Choroid plexus epithelial cell (primary cell): ENCODE measurements at places on chromosomes 4 and X.

DNA sequence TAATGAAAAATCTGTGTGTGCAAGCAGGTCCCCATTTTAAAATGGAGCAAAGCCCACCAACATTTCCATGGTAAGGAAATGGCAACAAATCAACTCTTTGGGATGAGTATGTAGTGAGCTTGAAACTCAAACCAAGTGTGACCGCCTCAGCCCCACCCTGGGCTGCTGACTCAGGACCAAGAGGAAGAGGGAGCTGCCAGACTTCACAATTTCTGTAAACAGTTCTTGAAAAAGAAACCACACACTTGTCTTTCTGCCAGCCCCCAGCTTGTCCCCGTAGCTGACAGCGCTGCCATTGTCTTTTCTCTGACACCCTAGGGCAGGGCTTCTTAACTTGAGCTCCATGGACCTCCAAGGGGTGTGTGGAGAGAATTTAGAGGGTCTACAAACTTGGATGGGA lies 10.3 kb downstream of the RTL5 start:
- DNase-seq, result peak; percentile 71

- DNase-seq, result peak; percentile 4
These were observed 495.2 kb downstream of the AFF2 start for GRCh38 chrX:148995661-148996060.

- DNase-seq, result no peak
These were observed 106.2 kb upstream of the PTCHD1 start for GRCh38 chrX:23228454-23228853.

DNA sequence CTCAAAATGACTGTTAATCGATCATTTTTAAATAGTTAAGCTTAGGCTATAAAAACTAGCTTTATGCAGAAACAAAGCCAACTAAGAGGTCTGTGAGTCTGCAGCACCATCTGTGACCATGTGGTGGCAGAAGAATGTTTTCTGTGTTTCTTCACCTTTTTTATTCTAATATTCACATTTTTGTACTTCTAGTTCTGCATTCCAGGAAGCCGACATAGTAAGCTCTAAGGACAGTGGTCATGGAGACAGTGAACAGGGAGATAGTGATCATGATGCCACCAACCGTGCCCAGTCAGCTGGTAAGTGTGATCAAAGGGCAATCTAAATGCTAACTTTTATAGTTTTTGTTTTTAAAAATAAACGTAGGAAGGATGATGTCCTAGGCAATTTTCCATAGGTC lies 5.6 kb downstream of the PCDH10 start:
- DNase-seq, result peak; percentile 79

DNA sequence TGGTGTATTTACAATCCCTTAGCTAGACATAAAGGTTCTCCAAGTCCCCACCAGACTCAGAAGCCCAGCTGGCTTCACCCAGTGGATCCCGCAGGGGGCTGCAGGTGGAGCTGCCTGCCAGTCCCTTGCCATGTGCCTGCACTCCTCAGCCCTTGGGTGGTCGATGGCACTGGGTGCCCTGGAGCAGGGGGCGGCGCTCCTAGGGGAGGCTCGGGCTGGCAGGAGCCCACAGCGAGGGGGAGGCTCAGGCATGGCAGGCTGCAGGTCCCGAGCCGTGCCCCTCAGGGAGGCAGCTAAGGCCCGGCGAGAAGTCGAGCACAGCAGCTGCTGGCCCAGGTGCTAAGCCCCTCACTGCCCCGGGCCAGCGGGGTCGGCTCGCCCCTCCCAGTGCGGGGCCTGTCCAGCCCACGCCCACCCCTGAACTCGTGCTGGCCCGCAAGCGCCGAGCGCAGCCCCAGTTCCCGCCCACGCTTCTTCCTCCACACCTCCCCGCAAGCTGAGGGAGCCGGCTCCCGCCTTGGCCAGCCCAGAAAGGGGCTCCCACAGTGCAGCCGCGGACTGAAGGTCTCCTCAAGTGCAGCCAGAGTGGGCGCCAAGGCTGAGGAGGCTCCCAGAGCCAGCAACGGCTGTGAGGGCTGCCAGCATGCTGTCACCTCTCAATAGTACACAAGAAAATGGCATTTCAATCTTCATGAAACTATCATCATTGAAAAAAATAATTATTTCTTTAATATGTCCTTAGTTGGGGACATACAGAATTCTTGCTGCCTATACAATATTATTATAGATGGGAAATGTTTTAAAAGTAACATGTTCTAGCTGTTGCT lies 189.1 kb downstream of the SLC7A11 start:
- no peak for DNase-seq

GRCh38 chr4:152949930-152950329 lies 13.8 kb downstream of the FHDC1 start:
- no peak for DNase-seq

DNA sequence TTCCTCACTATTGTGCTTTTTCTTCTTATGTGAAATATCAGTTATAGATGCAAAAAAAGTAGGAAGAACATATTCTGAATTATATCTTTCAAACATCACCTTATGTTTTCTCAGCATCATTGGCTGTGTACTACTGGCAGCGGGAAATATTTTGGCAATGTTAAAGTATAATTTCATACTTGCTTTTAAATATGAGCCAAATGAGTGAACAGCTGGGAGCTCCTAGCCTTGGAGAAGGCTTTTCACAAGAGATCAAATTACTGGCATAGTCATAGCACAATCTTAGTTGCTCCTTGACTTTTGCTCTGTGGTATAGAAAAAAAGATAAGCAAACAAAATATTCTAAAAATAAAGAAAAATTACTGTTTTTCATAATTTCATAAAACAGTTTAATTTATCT lies 1575.8 kb upstream of the PABPC4L start:
- peak; percentile 43 for DNase-seq

GRCh38 chr4:149751174-149751573 lies 64.5 kb downstream of the IQCM start:
- no peak for DNase-seq

GRCh38 chr4:166143227-166143626 lies 270.2 kb downstream of the TLL1 start:
- DNase-seq, result no peak

DNA sequence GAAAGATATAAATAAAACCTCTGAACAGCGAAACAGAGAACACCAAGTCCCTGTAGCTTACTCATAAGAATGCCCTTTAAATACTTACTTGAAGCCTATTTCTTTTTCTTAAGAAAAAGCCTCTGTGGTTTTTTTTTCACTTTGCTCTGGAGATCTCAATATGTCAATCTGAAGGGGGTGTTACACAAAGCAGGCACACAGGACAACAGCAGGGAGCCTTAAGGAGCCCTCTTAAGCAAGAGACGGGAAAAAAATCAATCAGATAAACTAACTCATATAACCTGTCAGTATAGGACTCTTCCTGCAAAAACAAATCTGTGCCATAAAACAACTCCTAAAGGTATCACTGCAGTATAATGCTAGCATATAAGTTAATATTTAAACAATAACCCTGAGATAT lies 611.1 kb upstream of the ATOH1 start:
- DNase-seq, result no peak

DNA sequence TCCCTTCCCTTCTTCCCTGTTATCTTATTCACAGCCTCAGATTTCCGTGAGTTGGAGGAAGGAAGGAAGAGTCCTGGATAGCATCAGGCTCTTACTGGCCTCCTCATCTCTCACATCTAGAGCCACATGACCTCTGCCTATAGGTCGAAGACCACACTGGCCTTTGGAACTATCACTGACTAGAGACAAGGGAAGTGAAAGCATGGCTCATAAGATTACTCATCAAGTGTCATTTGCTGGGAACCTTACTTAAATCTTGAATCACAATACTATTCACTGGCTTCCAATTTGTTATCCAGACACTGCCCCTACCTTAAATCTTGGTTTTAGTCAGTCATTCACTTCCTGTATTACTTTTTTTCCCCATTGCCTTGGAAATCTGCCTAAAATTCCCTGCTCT lies 61.6 kb upstream of the MTMR8 start:
- DNase-seq, result no peak

- DNase-seq, result peak; percentile 1
These were observed 223.8 kb upstream of the ZCCHC13 start for GRCh38 chrX:74080165-74080564.

GRCh38 chr4:98444371-98444770 lies 183.2 kb downstream of the RAP1GDS1 start:
- no peak for DNase-seq

GRCh38 chrX:95903490-95903889 lies 781.2 kb upstream of the DIAPH2 start:
- peak; percentile 5 for DNase-seq
